Liver (tissue), 10 donors: ENCODE measurements at places on chromosomes 5 and 9.

DNA sequence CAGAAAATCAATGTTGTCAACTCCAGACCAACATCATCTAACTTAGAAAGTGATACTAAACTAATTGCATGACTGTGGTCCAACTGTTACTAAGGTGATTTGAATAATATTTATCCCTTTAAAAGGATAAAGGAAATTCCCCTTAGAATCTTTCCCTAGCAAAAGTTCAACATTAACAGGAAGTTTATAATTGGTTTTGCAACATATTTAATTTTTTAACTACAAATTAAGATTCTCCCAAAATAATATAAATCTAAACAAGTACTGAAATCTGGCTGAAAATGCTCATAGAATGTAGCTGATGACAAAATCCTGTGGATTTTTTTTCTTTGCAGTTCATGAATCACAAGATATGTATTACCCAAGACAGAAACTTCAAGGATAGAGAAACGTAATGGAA, 151.4 kb downstream of the LPAR1 start:
- DNase-seq = no peak

GRCh38 chr5:66872736-66873331, 276.6 kb downstream of the MAST4 start:
- no peak for DNase-seq

DNA sequence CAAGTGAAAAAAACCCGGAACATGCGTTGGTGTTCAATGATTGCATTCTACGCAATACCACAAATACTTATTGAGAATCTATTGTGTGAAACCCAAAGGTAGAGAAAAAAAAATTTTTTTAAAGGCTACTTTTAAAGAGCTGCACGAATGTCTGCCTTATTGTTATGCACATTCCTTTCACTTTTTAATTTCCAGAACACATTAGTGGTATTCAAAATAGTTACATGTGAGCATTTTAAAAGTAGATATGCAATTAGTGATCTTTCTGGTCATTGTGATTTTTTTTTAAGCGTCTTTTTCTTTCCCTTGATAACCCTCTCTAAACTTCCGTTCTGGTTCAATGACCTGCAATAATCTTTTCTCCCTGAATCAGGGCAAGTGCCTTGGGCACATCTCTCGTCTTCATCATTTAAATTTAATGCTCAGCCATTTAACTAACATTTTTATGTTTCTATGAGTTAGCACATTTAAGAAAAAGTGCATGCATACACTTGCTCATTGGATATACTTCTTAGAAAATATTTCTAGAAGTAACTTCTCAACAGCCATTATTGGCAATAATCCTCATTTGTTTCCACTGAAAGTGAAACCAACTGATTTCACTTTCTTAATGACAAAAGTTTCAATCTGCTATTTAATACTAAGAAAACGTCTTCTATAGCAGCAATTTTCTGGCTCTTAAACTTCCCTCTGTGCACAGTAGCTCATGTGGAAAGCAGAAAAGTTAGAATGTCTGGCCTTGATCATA, 80.3 kb downstream of the CDH6 start:
- DNase-seq = no peak

GRCh38 chr5:93240228-93240834, 340.7 kb downstream of the NR2F1-AS1 start:
- no peak for DNase-seq

GRCh38 chr9:135098400-135099105, 11.1 kb downstream of the OLFM1 start:
- DNase-seq = no peak

DNA sequence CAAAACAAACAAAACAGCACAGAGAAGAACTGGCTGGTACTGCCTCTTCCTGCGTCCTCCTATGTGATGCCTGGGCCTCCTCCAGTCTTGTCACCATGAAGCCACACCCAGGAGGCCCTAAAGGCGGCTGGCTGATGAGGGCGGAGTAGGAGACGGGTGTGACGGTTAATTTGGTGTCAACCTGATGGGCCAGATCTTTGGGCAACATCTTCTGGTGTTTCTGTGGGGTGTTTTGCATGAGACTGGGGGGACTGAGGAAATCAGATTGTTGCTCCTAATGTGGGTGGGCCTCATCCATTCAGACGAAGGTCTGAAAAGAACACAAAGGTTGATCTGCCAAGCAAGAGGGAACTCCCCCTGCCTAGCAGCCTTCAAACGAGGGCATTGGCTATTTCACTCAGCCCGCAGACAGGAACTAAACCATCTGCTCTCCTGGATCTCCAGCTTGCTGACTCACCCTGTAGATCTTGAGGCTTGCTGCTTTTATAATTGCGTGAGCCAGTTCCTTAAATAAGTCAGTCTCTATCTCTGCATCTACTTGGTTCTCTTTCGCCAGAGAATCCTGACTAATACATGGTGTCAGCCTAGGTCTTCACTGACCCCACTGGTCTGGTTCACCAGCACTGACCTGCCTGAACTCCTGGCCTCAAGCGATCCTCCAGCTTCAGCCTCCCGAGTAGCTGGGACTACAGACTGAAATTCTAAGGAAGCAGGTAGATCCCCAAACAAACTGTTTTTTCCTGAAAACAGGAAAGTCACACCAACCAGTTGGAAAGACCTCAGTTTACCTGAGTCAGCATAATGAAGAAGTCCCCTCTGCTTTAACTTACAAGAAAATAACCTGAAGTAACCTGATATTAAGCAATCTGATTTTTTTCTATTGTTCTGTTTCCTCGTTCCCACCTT, 12.8 kb upstream of the ZFP62 start:
- peak; percentile 69 for DNase-seq

DNA sequence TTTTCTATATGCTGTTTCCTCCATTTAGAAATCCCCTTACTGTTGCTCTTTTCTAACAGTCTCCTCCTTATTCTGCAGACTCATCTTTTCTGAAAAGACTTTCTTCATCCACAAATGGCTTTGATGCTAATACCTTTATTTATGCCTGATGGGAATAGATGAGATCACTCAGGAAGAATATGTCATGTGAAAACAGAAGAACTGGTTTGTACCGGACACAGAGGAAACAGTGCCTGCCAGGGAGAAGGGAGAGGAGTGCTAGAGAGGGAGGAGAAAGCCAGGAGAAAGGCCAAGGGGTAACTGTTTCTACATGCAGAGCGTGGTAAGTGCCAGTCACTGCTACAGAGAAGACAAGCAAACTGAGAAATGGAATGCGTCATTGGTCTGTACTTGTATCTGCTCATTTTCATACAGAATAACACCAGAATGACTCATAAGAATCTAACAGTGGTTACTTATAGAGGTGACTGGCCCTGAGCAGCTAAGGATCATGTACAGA, 45.9 kb upstream of the PJA2 start:
- DNase-seq = no peak

GRCh38 chr9:112360047-112360804, 19.7 kb upstream of the HSDL2 start:
- DNase-seq = no peak

- DNase-seq = no peak
Observed at GRCh38 chr5:171295801-171296200, 13.2 kb upstream of the TLX3 start.

DNA sequence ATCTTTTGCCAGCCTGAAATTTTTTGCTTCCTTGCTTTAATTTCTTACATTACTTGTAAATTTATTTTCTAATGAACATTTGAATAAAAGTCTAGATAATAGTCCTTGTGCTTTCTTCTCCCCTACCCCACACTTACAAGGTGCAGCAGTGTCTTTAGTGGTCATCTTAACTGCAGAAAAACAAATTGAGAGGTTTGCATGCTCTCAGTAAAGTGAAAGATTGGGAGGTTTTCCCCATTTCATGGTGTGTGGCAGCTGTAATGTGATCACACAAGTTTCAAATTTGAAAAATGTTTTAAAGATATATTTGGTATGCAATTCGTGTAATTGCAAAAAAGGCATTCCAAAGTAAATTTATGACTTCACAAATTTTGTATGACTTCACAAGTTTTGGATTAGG, 14.7 kb downstream of the APC start:
- no peak for DNase-seq

GRCh38 chr5:140591747-140592372, 27.2 kb downstream of the SLC35A4 start:
- DNase-seq = no peak
